ENCODE measurements at places on chromosomes 5 and 9. TPM values are rescaled to one million over a fixed set of nuclear protein-coding genes. Genes with fewer than 3 reads are reported as not detected.

- no peak for DNase-seq
These were observed 183.4 kb downstream of the TMC1 start for GRCh38 chr9:72704688-72705375.

- no peak for DNase-seq
These were observed 29.1 kb upstream of the TCF7 start for GRCh38 chr5:134085411-134085810.

DNA sequence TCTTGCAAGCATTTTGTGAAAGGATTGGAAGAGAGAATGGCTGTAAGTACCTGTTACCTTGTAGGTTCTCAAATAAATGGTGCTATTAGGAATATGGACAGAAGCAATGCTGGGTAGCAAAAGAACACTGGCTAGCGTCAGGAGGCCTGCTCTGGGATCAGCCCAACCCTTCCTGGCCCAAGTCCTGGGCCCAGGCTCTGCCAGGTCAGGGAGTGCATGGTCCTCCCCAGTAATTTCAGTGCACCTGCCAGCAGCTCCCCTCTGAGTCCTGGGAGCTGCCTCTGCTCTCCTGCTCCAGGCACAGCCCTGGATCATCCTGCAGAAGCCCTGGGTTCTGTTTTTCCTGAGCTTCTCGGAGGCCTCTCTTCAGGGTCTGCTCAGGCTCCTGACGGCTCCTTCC is 89.5 kb upstream of the ARAP3 start:
- no peak for DNase-seq

GRCh38 chr9:109629615-109630014 is 131.5 kb upstream of the PTPN3 start:
- DNase-seq: no peak

DNA sequence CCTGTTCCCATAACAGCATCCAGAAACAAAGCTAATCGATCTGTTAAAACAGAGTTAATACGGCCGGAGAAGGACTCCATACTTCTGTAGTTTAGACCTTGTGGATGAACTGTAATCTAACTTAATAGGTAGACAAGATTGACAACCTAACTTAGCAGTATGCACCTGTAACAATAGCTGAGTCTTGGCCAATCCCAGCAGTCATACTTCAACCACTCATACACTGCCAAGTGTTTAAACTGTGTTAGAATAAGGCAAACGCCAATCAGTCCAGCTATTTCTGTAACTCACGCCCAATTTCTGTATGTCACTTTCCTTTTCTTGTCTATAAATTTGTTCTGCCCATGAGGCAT is 33.7 kb upstream of the MACIR start:
- DNase-seq: no peak

- no peak for DNase-seq
These were observed 422.5 kb downstream of the CDH18 start for GRCh38 chr5:19565466-19565865.

DNA sequence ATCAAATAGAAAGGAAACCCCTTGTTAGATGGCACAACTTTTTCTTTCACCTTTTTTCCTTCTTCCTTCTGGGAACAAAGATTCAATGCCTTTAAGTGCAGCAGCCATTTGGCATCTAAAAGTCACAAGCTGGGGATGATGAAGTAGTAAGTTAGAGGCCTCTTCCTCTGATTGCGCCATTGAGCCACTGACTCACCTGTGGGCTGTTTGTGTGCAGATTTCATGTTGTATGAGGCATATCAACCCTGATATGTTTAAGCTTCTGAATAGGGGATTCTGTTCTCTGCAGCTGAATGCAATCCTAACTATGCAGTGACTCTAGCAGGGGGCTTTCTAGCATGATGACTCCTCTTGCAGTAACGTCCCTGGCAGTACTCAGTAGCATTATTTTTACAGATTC is 599.9 kb downstream of the CSNK1G3 start:
- no peak for DNase-seq

GRCh38 chr9:125977223-125977622 is 230.1 kb downstream of the PBX3 start:
- DNase-seq: no peak

DNA sequence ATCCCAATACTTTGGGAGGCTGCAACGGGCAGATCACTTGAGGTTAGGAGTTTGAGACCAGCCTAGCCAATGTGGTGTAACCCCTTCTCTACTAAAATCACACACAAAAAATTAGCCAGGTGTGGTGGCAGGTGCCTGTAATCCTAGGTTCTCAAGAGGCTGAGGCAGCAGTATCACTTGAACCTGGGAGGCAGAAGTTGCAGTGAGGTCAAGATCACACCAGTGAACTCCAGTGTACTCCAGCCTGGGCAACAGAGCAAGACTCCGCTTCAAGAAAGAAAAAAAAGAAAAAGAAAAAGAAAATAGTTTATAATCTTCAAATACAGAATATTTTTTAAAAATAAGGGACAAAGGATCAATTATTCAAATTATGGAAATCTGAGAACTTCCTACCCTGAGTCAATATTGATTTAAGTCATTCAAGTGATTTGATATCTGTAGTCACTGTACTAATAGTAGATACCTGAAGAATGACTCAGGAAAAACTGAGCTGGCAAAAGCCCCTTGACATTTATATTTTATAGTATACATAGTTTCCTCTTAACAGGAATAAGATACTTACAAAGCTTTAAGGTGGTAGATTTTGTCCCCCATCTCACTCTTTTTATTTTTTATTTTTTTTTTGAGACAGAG is 61.8 kb downstream of the PTBP3 start:
- DNase-seq: no peak

DNA sequence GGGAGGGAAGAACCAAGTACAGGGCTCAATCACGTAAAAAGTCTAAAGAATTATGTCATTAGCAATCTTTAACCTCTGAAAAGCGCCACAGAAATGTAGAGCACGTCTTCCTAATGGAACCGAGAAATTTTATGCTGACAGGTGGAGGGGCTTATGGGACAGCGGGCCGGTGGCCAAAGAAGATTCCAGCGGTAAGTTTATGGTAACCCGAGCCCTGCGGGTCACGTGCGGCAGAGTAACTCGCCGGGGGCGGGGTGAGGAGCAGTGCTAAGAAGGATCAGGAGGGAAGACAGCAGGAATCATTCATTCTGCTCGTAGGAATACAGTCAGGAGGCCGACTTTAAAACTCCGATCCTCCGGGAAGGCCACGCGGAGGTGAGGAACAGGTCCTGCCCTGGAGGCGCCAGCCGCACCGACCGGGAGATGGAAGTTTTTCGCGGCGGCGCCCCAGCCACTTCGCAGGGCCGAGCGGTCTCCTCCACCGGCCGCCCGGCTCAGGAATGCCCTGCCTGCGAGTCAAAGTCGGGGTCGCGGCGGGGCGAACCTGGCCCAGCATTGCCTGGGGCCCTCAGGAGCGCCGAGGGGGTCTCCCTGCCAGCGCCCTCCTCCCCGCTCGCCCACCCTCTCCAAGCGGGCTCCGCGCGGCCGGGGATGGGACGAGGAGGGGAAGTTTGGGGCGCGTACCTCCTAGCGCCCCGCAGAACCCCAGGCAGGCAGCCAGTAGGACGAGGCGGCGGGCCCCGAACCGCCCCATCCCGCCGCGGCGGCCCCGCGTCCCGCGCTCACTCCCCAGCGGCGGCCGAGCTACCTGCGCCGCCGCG is 101.8 kb downstream of the ESM1 start:
- peak; percentile 83 for DNase-seq

GRCh38 chr5:1054018-1054798 is 45.6 kb downstream of the NKD2 start:
- DNase-seq: no peak

DNA sequence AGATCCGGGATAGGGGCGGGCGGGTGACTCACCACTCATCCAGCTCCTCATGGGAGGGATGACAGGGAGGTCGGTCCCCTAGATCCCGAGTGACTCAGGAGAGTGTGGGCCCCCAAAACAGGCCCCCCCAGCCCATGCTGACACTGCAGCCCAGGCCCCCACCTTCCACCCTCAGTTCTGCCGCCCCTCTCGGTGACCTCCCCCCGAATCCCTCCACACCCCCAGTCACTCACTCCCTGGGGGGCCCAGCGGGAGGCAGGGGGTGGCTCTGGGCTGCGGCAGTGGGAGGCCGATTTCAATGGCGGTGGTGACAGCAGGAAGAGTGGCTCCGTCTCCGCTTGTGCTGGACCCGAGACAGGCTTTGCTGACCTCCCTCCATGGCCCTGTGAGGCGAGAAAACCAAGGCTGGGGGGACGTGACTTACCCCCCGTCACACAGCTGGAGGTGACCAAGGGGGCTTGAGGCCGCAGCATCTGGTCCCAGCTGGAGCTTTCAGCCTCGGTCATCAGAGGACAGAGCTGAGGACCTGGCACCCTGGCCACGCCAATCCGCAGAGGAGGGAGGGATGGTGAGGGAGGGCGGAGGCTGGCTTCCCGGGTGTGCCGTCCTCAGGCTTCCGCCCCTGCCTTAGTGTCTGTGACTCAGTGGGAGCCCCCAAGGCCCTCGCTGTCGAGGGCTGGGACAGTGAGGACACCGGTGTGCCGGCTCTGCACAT is 9.0 kb downstream of the GPSM1 start:
- DNase-seq: no peak

DNA sequence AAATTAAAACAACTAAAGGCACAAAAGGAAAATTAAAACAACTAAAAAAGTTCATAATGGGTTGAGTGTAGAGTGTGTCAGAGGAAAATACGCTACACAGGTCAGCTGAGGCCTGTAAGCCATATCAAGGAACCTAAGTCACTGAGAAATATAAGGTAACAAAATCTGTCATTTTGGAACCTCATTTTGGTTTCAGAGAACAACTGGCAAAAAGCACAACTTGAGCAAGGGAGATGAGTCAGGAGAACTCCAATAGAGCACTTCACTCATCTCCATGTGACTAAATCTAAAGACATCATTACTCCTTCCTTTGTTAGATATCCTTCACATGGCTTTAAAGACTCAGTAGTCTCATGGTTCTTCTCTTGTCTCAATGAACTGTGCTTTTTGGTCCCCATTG is 269.4 kb upstream of the POU5F2 start:
- no peak for DNase-seq

DNA sequence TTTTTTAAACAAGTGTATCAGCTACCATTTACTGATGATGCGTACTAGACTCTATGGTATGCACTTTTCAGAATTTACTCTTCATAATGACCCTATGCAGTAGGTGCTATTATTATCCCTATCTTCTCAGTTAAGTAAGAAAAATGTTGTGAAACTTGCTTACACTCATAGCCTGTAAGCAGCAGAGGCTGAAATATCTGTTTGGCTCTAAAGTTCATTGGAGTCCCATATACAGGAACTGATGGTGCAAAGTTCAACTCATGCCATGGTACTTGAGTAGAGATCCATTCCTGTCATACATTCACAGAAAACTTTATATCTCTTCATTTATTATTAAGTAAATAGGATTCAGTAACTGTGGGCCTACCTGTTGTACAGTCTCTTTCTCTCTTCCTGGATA is 41.4 kb upstream of the CCDC112 start:
- no peak for DNase-seq

DNA sequence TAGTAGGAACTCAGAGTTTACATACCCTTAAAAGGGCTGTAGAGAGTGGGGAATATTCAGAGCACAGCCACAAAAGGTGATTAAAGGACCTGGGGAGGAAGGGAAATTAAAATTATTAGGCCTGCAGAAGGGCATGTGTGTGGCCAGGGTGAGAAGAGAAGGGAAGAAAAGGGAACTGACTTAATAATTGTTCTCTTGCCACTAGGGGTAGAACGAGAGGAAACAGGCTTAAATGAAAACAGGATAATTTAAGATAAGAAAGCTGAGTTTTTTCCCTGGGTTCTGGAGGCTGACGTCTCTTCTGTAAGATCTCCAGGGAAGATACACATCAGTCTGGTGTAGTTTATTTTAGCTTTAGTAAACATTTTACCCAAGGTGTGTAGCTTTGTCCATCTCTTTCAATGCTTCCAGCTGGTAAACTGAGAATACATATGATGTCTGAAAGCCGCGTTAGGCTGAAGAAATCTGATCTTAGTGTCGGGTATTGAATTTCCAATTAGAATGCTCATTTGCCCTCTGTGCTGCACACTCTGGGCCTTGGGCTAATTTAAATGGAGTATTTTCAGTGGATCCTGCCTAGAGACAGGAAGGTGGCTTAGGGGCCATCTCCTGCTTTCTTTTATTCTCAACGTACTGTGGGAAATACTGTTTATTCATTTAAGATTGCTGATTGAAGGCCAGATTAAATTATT is 416.8 kb downstream of the TMEM38B start:
- DNase-seq: peak; percentile 47

DNA sequence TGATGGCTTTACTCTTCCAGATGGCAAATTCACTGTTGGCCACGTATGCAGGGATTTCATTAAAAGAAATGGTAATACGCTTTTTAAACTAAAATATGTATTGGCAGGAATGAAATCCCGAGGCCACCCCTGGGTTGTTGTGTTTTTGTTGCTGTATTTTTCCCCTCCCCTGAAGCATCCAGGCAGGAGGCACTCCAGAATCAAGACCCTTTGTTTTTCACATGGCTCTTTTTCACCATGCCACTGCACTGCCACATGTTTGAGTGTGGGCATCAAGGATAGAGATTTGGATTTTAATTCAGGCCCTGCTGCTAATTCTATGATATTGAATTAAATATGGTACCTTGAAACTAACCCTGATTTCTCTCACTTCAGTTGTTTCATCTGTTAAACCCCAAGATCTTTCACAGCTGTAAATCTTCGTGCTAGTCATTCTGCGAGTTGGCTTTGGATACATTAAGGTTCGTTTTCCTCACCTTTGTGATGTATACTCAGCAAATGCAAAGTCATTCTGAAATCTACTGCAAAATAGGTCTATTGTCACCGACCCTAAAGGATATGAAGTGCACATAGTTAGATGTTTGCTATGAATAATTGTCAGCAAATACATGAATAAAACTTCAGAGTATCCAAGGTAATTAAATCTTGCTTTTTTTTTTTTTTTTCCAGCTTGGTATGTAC is 533.4 kb downstream of the PTPRD start:
- no peak for DNase-seq

DNA sequence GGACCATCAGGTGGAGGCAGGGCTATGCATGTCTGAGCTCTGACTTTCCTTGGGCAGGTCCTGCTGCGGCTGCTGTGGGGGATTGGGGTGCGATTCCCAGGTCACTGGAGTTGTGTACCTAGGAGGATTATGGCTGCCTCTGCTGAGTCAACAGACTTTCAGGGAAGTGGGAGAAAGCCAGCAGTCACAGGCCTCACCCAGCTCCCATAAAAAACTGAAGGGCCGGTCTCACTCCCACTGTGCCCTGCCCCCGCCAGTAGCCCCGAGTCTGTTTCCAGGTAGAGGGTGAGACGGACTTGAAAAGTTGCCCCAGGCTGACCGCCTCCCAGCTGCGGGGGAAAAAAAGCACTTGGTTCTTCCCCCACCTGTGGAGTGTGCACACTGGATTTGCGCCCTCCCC is 76.7 kb downstream of the FAM170A start:
- DNase-seq: no peak

The ADGRD2 gene
- total RNA-seq: not detected

The C9orf153 gene
- 0.55 TPM for total RNA-seq

The LEAP2 gene
- total RNA-seq: 1.2 TPM

The FOXD4L4 gene
- total RNA-seq: 0.59 TPM

The RNF180 gene
- total RNA-seq: 0.65 TPM

The CPLANE1 gene
- 34.2 TPM for total RNA-seq

The CTSV gene
- total RNA-seq: 21.0 TPM

The BHMT gene
- total RNA-seq: not detected

The CTXN3 gene
- total RNA-seq: not detected

The C9orf85 gene
- total RNA-seq: 26.4 TPM

The HSD17B3 gene
- 0.20 TPM for total RNA-seq

The PAEP gene
- not detected for total RNA-seq

Measured in SJCRH30 (cell line).